ENCODE measurements at places on chromosomes 3 and 15.
A peak's percentile ranks its signal among the peaks of the same experiment; 100 is the strongest.

DNA sequence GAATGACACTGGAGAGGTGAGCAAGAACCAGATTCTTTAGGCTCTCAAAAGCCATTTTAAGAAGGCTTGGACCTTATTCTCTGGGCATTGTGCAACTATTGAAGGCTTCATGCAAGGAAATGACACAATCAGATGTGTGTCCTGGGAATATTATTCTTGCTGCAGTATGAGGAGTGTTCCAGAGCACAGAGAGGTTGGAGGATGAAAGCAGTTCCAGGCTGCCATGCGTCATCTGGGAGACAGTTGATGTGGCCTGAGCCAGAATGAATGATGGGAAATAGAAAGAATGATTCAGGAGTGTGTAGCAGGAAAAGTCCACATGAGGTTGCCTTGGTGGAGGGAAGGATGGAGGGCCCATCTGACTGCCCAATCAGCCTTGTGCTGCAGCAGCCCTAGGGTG is 123.1 kb downstream of the CHCHD6 start:
- DNase-seq, result no peak

GRCh38 chr15:95664450-95664849 is 666.0 kb upstream of the NR2F2 start:
- DNase-seq, result no peak

DNA sequence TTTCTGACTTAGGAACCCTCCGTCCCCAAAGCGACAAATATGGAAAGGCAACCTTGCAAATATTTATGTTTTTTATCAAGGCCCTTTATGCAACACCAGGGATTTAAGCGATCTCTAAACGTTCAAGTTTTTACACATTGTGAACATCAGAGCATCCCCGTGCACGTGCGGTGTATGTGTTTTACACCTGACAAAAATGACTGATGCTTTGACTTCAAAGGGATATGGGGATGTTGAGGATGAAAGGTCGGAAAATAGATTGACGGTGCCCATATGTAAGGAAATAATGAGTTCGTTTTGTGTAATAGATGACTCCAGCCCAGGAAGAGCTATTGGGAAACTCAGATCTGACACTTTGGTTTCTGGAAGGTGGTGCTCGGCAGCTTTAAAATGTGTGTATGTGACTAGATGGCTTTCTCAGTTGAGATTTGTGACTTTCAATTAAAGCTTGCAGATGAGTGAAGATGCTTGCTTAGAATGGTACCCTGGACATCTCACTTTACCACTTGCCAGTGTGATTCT is 866 bp downstream of the SLC49A4 start:
- DNase-seq, result no peak

DNA sequence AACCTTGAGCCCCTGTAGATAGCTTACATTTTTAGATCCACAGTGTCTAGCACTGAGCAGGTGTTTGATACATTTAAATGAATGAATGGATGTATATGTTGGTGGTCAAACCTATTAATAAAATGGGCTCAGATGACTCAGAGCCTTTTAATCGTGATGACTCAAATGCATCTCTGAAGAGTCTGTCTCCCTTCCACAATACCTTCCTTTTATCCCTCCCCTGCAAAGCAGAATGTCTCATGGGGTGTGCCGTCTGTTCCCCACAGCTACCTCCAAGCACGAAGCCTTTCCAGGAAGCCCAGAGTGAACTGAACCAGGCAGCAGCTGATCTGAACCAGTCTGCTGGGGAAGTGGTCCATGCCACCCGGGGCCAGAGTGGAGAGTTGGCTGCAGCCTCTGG is 303.5 kb upstream of the TPM1 start:
- DNase-seq, result no peak

DNA sequence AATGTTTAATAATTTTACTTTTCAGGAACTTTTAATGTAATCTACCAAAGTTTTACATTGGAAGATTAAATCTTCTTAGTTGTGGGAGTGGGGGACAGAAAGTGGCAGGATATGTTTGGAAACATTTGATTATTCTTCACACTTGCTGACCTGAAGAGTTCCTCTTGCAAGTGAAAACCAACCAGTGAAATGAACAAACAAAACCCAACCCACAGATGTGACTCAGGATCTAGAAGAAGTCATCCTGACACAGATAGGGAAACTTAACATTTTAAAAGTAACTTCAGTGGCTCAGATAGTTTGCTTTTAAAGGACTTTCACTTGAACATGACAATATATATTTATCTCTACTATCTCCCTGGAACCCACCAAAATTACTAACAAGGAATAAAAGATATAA is 55.4 kb downstream of the ASTE1 start:
- no peak for DNase-seq

- no peak for DNase-seq
Measured at GRCh38 chr3:104436506-104436905, 930.2 kb upstream of the ALCAM start.

DNA sequence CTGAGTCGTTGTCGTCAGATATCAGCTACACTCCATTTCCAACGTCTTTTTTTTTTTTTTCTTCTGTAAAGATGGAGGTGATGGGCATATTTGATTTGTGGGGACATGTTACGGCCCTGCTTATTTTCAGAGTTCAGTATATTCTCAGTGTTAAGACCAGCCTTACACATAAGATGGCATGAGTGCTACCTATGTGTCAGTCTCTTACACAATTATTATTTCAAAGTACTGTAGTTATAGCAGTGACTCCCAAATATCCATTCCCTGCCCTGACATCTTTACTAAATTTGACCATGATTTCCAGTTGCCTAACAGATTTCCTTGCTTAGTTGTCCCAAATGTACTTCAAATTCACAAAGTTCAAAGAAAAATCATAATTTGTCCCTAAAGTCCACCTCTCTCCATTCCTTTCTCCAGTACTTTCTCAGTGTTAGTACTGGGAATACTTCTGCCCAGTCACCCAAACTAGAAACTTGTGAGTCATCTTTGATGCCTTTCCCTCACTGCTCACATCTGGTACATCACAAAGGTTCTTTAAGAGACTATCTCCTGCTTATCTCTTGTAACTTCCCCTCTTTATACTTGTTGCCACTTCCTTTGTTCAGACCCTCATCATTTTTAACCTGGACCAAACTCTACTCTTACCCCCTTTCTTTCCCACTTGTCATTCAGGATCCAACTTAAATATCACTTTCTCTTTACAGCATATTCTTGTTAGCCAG is 67.0 kb downstream of the ZNF609 start:
- peak; percentile 66 for DNase-seq

GRCh38 chr15:96037584-96037983 is 292.9 kb upstream of the NR2F2 start:
- DNase-seq, result peak; percentile 84

- no peak for DNase-seq
Measured at GRCh38 chr15:85490856-85491255, 110.5 kb downstream of the AKAP13 start.

DNA sequence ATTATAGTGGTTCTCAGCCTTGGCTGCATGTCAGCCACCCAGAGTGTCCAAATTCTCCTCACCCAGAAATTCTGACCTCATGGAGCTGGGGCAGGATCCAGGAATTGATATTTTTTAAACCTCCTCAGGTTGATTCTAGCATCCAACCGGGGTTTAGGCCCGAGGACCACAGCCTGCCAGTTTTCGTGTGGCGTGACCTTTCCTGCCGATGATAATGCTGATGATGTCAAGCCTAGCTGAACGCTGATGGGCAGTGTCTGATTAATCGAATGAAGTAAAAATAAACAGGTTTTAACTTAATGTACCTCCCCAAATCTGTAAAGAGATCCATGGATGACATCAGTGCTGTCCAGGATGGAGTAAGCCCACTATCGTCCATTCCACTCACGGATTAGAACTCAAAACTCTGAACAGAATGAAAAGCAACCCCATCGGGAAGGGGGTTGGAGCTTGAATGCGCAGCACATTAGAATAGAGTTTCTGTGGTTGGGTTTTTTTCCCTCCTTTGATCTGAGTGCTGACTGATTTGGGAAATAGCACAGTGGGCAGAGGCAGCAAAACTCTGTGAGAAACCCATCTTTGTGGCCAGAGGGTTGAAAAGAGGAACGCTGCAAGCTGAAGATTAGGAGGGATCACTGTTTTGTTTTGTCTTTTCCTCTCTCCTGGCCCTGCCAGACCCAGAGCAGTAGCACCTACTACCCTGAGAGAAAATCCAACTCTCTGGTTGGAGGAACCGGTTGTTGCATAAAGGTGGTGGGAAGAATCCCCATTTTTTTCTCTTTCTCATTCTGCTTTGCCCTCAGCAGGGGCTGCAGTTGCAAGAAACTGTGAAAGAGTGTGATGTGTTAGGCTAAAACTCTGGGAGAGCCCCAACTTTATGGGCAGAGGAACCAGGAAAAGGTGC is 153.9 kb downstream of the APBA2 start:
- DNase-seq, result peak; percentile 31

DNA sequence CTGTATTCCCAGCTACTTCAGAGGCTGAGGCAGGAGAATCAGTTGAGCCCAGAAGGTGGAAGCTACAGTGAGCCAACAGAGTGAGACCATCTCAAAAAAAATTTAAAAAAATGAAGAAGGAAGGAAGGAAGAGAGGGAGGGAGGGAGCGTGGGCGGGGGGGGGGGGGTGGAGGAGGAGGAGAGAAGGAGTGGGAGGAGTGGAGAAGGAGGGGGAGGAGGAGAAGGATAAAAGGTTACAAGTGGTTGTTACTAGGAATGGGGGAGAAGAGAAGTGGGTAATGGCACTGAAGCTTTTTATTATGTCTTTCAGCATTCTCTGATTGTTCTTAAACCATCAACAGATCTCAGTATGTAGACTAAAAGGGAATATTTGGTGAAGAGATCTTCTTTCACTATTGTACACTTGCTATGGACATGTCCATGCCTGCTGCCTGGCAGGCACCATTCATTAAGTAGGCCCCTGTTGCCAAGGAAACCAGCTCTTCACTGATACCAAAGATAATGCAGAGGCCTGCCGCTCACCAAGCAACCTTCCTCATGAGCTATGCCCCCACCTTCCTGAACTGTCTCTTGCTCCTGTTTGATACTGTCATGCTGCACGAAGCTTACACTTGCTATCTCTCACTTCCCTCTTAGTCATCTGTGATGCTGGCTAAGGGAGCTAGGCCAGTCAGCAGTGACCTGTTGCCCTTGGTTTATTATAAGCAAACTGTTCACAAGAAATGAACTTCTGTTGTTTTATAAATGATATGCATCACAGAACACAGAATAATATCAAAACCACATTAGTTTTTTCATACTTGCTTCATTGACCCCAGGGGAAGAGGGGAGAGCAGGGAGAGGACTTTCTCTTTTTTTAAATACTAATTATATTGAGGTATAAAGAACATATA is 23.1 kb downstream of the EPM2AIP1 start:
- peak; percentile 67 for DNase-seq

DNA sequence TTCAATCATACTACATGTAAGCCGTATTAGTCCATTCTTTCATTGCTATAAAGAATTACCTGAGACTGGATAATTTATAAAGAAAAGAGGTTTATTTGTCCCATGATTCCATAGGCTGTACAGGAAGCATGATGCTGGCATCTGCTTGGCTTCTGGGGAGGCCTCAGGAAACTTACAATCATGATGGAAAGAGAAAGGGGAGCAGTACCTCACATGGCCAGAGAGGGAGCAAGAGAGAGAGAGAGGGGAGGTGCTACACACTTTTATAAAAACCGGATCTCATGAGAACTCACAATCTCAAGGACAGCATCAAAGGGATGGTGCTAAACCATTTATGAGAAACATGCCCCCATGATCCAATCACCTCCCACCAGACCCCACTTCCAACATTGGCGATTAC is 14.3 kb upstream of the CLASP2 start:
- no peak for DNase-seq

DNA sequence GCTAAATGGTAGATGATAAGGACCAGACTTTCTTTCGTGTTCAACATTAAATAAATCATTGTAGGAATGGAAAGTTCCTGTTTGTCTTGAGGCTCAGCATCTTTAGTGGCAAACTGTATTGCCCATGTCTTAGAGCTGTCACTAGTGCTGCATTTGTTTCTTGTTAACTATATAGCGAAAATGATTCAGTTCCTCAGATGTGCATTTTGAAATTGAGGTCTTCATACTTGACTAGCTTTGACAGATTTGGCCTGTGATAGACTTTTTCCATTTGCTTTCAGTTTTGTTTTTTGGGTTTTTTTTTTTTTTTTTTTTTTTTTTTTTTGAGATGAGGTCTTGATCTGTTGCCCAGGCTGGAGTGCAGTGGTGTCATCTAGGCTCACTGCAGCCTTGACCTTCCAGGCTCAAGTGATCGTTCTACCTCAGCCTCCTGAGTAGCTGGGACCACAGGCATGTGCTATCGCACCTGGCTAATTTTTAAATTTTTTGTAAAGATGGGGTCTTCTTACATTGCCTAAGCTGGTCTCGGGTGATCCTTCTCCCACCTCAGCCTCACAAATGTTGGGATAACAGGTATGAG is 9.5 kb upstream of the RPLP1 start:
- no peak for DNase-seq

DNA sequence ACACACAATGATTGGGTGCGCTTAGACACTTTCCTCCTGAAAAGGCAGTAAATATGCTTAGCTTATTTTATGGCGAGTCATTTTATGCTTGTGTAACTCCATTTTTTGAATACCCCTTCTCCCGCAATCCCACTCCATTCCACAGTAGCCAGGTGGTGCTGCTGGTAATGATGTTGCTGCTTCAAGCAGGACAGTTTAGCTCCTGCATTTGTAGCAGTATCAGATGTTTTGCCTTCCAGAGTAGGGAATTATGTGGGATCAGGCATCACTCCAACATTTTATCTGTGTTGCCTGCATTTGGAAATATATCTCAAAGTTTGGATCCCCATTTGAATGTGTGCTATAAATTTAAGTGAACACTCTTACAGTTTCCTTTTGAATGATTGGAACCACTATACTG is 302.1 kb upstream of the SGO1 start:
- no peak for DNase-seq

DNA sequence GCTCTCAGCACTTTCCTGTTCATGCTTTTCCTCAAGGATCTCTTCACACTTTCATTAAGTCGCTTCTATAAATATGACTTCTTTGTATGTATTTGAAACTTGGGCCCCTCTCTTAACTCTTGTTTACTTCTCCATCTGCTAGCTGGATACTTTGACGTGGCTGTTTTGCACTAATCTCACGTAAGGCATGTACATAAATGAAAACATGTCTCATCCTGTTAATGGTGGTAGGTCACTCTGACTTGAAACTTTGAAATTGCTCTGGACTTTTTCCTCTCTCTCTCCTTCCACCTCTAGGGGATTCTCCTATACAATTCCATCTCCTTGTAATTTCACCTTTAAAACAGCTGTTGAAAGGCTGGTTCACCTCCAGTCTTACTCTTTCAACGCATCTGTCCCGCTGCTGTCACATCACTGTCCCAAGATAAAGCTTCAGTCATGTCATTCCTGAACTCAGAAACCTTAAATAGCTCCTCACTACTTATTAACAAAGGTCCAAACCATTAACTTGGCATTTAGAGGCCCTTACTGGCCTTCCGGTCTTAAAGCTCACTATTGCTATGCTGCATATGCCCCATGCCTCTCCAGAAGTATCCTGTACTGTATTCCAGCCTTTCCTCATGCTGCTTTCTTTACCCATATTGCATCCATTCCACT is 1.2 kb downstream of the BLOC1S6 start:
- DNase-seq, result no peak

- no peak for DNase-seq
Measured at GRCh38 chr3:2454865-2455264, 356.2 kb downstream of the CNTN4 start.

GRCh38 chr3:49880581-49881315 is 11.0 kb upstream of the CAMKV start:
- no peak for DNase-seq

Measured in Jurkat, Clone E6-1 (cell line).